Endothelial cell of umbilical vein (primary cell): ENCODE measurements at places on chromosomes 3 and 15. TPM values are rescaled to one million over a fixed set of nuclear protein-coding genes. Genes with fewer than 3 reads are reported as not detected.

DNA sequence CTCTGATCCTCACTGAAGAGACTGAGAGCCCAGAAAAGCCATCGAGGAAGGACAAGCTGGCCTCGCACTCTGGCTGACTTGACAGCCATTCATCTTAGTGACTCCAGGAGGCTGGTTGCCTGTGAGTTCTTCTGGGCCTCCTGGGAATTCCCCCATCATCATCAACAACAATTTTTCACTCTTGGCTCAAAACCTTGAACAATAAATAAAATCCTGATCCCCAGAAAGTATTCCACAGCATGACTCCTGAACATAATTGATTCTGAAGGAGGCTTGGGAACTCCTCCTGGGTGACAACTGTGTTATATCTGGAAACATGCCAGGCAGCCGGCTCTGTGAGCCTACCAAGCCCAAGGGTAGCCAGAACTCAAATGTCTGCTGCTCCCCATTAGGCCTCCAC is 188.6 kb downstream of the SHQ1 start:
- no peak for DNase-seq

DNA sequence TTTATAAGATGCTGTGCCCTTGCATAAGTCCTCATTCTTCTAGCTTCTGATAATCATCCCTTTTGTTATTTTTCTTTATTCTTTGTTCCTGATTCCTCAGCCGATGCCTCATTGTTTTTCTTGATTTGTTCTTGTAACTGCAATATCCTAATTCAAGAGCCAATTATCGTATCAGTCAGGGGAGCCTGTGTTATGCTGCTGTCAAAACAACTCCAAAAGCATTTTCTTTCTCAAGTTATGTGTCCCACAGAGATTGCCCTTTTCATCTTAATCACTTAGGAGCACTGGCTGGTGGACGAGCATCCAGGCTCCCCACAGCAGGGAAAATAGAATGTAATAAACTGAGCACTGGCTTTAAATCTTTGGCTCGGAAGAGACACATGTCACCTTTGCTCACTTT is 207.3 kb downstream of the CHL1 start:
- no peak for DNase-seq

DNA sequence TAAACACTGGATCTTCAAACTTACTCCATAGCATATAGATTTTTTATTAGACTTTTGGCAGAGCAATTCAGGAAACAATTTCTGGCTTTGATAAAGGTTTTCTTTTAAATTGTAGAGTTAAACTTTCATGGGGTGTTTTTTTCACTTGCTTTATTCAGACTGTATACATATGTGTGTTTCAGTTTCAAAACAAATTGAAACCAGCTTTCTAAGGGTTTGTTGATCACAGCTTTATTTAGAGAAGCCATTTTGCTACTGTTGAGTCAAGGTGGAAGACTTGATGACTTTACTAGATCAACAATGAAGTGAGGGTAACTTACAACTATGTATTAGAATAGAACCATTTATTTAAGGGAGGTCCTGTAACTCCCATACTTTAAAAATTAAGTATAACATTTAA is 6.2 kb downstream of the UBE2E1 start:
- no peak for DNase-seq

GRCh38 chr3:143321058-143321769 is 201.6 kb downstream of the CHST2 start:
- no peak for DNase-seq

- DNase-seq: no peak
These were observed 60.9 kb downstream of the PXYLP1 start for GRCh38 chr3:141292356-141293058.

- DNase-seq: no peak
These were observed 29.0 kb upstream of the NR2E3 start for GRCh38 chr15:71781179-71781964.

GRCh38 chr3:43389388-43390254 is 103.3 kb downstream of the SNRK start:
- peak; percentile 97 for DNase-seq

GRCh38 chr3:60774617-60775016 is 476.6 kb downstream of the FHIT start:
- DNase-seq: no peak

Gene LTF
- not detected in 2 replicates for polyA plus RNA-seq

DNA sequence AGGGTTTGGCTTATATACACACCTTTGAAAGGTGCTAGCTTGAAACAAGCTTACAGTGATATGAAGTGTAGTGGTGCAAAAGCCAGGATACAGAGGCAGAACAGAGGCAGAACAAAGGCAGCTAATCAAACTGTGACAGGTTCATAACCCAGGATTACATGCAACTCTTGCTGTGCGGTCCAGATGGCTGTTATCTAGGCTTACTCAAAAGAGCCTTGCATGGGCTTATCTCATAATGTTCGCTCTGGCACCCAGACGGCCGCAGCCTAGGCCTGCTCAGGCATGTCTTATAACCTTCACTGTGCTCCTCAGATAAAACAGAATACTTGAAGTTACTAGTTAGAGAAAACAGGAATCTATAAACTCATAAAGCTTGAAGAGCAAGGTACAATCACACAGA is 22.8 kb upstream of the NOX5 start:
- DNase-seq: no peak

Gene ERICH6
- polyA plus RNA-seq: not detected in 2 replicates

DNA sequence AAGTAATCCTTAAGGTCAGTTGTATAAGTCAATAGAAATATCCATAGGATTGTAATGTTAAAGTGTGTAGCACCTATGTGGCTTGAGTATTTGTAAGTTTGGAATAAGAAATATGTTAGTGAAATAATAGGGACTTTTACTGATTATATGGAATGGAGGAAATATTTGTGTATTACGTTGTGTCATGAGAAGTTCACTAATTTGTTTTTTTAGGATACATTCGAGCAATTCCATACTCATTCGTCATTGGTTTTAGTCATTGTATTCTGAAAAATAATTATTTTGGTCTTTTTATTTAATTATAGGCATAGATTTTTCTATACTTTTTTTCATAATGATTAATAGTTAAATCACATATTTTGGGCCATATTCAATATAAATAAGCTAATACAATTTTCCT is 21.0 kb downstream of the MBNL1 start:
- no peak for DNase-seq

DNA sequence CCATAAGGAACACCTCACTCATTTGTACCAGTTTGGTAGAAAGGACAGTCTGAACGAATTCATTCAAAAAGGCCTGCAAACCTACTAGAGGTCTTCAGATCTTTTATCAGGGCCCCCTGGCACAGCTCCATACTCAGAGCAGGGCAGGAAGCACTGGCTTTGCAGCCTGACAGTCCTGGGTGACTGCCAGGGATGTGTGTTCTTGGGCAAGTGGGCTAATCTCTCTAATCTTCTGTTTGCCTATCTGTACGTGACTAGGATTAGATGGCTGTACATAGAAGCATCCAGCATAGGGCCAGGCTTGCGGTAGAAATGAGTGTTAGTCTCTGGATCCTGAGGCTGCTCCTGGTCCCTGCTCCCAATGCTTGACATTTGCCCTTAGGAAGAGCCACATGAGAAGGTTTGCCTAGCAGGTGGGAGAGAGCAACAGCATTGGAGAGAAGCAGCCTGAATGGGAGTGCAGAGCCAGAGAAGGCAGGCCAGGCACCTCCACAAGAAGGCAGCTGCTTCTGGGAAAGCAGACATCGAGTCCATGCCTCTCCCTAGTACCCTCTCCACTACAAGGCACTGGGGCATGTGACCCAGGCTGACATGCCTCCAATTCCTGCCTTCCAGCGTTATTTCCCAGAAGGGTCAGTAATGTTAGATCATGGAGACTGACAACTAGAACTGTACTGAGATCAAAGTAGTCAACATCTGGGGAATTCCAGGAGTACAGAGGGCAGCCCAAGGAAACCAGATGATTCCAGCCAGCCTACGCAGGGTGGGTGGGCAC is 1.0 kb upstream of the CXCR6 start:
- DNase-seq: peak; percentile 24

Gene MEF2A
- 38.0 and 43.3 TPM in 2 replicates for polyA plus RNA-seq

GRCh38 chr3:99322551-99322950 is 315.8 kb upstream of the COL8A1 start:
- no peak for DNase-seq

- DNase-seq: peak; percentile 95
These were observed 219.3 kb upstream of the ATP10A start for GRCh38 chr15:26082221-26083109.

Gene IL5RA
- not detected in 2 replicates for polyA plus RNA-seq

GRCh38 chr15:40960151-40960885 is 7.0 kb downstream of the CHAC1 start:
- DNase-seq: no peak

GRCh38 chr15:98667521-98668179 is 19.3 kb downstream of the IGF1R start:
- no peak for DNase-seq

- DNase-seq: no peak
These were observed 429.2 kb downstream of the CADM2 start for GRCh38 chr3:85387913-85388505.

GRCh38 chr15:62106096-62106495 is 39.3 kb downstream of the C2CD4A start:
- no peak for DNase-seq

Gene EID1
- polyA plus RNA-seq: 95.8 and 155 TPM in 2 replicates

Gene SNRPA1
- 33.9 and 68.5 TPM in 2 replicates for polyA plus RNA-seq

- no peak for DNase-seq
These were observed 219.4 kb downstream of the UBE2E2 start for GRCh38 chr3:23422517-23422851.

Gene KAT2B
- 1.9 and 2.6 TPM in 2 replicates for polyA plus RNA-seq

GRCh38 chr15:81275711-81276392 is 48.1 kb downstream of the STARD5 start:
- no peak for DNase-seq

DNA sequence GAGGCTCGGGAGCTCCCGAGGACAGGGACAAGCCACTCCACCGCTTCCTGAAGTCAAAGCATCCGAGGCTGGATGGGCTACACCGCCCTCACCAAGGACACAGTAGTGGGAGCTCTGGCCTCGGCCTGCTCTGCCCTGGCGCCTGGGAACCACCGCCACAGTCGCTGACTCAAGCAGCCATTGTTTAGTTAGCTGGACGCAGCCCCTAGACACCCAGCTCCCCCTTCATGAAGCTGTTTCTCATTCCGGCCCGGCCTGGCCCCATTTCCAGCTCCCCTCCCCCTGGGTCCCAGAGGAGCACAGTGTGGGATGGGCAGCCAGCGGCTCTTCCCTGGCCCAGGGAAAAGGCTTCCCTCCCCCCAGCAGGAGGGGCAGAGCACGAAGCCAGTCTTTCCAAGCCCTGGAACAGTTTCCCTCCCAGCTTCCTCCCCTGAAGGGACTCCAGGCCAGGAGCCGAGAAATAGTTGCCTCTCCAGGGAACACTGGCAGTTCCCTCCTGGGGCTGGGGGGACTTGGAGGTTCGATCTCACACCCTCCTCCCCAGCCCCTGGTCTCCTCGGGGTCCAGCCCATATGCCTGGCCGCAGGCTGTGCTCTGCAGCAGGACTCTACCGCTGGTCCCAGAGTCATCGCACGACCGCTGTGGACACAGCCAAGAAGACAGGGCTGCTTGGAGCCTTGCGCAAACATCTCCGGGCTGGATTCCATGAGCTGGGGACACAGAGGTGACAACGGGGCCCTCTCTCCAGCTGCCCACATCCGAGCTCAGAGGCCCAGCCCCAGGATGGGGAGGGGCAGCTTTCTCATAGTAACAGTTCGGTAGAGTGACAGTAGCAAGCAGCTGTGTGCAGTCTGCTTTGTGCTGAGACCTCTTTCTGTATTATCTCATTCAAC is 10.0 kb downstream of the PLXND1 start:
- peak; percentile 98 for DNase-seq

- DNase-seq: no peak
These were observed 25.7 kb downstream of the AMOTL2 start for GRCh38 chr3:134348524-134348923.

DNA sequence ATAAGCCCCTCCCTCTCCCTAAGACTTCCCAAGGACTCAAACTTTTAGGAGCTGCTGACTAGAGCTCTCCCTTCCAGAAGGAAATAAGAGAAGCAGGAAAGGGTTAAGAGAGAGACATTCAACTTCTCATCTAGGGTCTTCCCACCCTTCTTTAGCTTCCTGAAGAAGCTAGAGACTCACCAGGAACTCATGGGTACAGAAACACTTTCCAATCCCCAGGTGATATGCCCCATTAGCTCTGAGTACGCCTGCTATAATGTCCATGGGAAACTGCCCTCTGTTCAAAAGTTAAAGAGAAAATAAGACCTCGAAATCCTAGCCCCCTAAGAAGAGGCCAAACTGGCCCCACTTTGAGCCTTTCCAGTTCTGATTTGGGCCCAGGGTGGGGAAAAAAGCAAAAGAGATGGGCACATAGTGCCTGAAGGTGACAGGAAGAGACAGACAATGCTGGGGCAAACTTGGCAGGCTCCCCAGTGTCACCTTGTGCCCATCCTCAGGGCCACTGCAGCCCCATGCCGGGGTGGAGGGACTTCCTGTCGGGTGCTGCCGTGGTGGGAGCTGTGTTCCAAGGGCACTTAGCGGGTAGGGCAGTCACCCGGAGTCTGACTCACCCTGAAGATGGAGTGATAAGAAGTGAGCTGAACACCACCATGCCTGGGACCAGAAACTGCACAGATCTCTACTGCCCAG is 29.5 kb downstream of the CCDC12 start:
- DNase-seq: peak; percentile 70

- DNase-seq: no peak
These were observed 8.5 kb upstream of the FANCD2 start for GRCh38 chr3:10017636-10018292.

- DNase-seq: no peak
These were observed 2.2 kb upstream of the SLC4A7 start for GRCh38 chr3:27486336-27486735.

Gene SPINK8
- not detected in 2 replicates for polyA plus RNA-seq

- DNase-seq: no peak
These were observed 34.2 kb downstream of the TFG start for GRCh38 chr3:100743535-100743934.

DNA sequence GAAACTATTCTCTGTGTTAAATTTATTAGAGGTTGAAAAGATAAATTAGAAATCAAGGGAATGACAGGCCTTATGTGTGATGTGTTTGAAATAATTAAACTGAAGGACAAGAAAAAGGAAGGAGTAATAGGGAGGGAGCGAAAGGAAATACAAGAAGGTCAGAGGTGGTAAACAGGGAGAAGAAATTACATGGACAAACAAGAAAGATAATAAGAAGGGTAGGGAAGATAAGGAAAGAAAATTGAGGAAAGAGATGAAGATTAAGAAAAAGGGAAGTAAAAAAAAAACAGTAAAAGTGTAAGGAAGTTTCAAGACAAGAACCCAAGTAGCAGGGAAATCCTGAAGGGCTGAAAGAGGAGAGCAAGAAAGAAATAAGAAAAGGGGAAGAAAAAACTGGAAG is 26.2 kb upstream of the ANXA2 start:
- no peak for DNase-seq

DNA sequence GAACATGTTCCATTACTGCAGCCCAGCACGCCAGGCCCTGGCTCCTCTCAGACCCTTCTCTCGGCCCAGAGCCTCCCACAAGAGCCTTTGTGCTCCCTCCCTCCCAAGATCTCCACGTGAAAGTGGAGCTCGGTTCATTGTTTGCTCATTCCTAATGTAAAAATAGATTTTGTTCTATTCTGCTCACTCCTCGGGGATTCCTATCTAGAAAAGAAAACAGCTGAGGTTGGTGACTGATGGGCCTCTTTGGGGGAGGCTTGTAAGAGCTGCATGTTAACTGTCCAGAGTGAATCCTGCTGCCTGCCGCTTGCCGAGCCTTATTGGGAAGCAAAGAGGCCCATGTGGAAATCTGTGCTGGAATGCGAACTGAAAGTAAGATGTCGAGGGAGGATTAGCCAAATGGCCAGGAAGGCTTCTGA is 267.1 kb downstream of the LRTM1 start:
- DNase-seq: no peak

Gene LSG1
- 47.1 and 50.0 TPM in 2 replicates for polyA plus RNA-seq

GRCh38 chr3:64836097-64836496 is 148.3 kb upstream of the ADAMTS9 start:
- no peak for DNase-seq

- DNase-seq: no peak
These were observed 170.3 kb upstream of the CGNL1 start for GRCh38 chr15:57205996-57206395.
